ENCODE measurements at places on chromosomes 12 and 14. TPM values are rescaled to one million over a fixed set of nuclear protein-coding genes. Genes with fewer than 3 reads are reported as not detected.

FAM90A1 gene
- total RNA-seq, result not detected

ARHGEF25 gene
- 33.4 TPM for total RNA-seq

CIROP gene
- total RNA-seq, result 4.6 TPM

SIX6 gene
- total RNA-seq, result not detected

COX8C gene
- not detected for total RNA-seq

SMCO2 gene
- not detected for total RNA-seq

TAS2R8 gene
- not detected for total RNA-seq

ARF6 gene
- 30.8 TPM for total RNA-seq

ARMH4 gene
- total RNA-seq, result 3.0 TPM

KLRC2 gene
- total RNA-seq, result 0.43 TPM

OR8S1 gene
- total RNA-seq, result not detected

TUBA1B gene
- total RNA-seq, result 573 TPM

ATL1 gene
- total RNA-seq, result 7.3 TPM

KCNC2 gene
- not detected for total RNA-seq

PAX9 gene
- under 0.01 TPM for total RNA-seq

IRAK3 gene
- total RNA-seq, result 5.1 TPM

MYO1A gene
- under 0.01 TPM for total RNA-seq

ACVRL1 gene
- total RNA-seq, result 70.5 TPM

COX6A1 gene
- total RNA-seq, result 795 TPM

MYL6 gene
- total RNA-seq, result 2,436 TPM

SLC2A13 gene
- 7.8 TPM for total RNA-seq

ATF1 gene
- 27.3 TPM for total RNA-seq

MUCL1 gene
- total RNA-seq, result not detected

P2RX2 gene
- total RNA-seq, result 0.16 TPM

TMEM121 gene
- total RNA-seq, result 10.1 TPM

CCDC177 gene
- 0.09 TPM for total RNA-seq

Data from bronchial smooth muscle cell (primary cell).